ENCODE measurements at places on chromosomes 5 and 9. TPM values are rescaled to one million over a fixed set of nuclear protein-coding genes. Genes with fewer than 3 reads are reported as not detected.

DNA sequence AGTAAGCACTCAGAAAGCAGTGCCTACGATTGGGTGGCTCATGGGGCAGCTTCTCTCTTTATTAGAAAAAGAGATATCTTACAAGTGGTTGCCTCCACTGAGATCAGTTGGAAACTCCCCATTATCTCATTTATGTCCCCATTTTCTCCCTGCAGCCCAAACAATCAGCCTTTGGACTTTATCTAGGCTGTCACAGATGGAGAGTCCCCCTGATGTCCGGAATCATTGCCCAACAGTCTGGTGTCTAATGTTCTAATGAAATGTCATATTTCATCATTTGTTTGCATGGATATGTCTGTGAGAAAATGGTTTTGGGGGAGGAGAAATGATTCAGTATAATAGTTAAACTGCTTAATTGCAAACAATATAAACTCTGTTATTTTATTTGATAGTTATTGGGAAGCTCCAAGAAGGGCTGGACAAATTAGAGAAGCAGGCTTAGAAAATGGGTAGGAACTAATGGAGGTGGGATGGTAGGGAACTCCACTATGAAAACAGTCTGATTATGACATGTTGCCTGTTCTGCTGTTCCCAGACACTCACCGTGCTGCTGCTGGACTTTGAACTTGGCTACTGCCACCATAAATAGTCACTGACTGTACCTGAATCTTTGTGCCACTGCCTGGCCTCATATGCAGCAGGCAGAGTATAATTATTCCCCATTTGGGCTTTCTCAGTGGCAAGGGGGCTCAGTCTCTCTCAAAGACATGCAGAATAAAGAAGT is 38.3 kb upstream of the SMAD5 start:
- DNase-seq: no peak

Gene ANKRA2
- total RNA-seq: 19.2 TPM

- DNase-seq: no peak
Measured at GRCh38 chr5:166163996-166164610, 2127.3 kb upstream of the WWC1 start.

DNA sequence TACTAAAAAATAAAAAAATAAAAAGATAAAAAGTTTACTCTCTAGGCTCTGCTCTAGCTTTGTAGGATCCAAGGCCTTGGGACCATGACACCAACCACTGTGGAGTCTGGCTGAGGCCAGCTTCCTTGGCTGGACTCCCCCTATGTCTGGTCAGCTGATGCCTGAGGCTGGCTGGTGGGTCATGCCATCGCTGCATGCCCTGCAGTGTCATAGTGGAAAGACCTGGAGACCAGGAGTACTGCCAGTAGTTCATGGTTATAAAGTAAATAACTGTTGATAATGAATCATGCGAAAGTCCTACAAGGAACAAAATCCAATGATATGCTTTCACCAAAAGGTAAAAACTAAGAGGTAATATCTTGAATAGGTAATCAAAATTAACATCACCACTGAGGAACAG is 43.2 kb downstream of the GARNL3 start:
- no peak for DNase-seq

Gene RGS7BP
- not detected for total RNA-seq

- no peak for DNase-seq
Measured at GRCh38 chr5:12659686-12660085, 755.4 kb upstream of the CTNND2 start.
